Hematopoietic multipotent progenitor cell (in vitro differentiated cells): ENCODE measurements at places on chromosomes 3 and 15. TPM values are rescaled to one million over a fixed set of nuclear protein-coding genes. Genes with fewer than 3 reads are reported as not detected.
A peak's percentile ranks its signal among the peaks of the same experiment; 100 is the strongest.

Gene SEMA3F
- 1.1 TPM for total RNA-seq

Gene CPA3
- total RNA-seq = 80.5 TPM

DNA sequence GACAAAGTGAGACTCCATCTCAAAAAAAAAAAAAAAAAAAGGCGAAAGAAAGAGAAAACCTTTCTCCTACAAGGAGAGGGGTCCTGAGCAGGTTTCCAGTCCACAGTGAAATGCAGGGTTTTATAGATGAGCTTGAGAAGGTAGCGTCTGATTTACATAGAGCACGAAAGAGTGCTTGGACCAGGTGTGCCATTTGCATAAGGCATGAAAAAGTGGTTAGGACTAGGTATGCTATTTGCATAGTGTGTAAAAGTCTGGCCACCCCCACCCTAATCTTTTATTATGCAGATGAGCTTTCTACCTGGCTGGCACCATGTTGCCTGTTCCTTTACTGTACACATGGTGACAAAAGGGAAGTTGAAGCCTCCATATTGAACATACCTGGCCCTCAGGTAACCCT is 13.6 kb upstream of the RNU6-1 start:
- DNase-seq = no peak

DNA sequence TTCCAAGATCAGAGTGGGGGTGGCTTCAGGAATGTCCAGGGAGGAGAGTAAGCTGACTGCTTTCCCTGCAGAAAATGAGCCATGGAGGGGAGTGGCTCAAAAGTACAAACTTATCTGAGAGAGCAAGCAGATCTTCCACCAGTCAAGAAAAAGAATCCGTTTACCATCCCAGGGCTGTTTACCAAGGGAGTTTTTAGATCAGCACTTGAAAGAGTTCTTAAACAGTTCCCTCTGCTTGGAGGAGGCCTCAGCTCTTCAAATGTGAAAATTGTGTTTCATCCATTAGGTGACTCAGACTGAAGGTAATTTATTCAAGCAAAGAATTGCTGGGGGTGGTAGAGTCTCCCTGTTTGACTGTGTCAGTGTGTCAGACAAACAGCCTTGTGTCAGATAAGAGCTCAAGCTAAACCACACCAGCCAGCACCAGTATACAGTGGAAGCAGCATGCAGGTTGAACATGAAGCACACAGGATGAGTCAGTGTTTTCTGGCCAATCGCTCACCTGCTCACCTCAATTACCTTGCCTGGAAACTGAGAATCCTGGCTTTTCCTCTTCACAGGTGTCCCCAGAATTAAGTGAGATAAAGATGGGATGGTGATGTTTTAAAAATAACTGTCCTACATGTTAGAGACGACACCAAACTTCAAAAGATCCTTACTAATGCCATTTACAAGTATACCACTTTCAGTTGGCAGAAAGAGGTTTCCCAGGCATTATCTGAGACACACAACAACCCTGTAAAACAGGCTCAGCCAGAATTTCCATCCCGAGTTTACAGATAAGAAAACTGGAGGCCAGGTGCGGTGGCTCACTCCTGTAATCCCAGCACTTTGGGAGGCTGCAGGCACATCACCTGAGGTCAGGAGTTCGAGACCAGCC is 21.7 kb downstream of the SH3BP5 start:
- no peak for DNase-seq

DNA sequence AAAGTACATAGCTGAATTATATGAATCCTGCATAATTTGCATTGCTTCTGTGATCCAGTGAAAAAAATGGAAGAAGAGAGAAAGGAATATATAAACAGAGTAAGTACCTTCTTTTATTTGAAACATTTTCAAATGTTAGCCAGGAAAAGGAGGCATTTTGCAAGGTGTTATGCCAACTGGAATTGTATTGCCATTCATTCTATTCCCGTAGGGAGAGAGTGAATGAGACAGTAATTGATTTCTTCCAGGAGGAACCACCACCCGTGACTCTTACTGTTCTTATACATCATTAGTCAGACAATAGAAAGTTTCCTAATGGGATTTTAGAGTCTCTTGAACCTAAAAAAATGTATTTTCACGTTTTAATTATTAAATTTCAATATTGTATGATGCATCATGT is 324.1 kb upstream of the ALCAM start:
- no peak for DNase-seq

Gene ST8SIA2
- total RNA-seq = 0.27 TPM

GRCh38 chr3:111796566-111796965 is 62.5 kb upstream of the PHLDB2 start:
- no peak for DNase-seq

- DNase-seq = peak; percentile 18
Measured at GRCh38 chr3:172698631-172699030, 12.2 kb downstream of the NCEH1 start.

DNA sequence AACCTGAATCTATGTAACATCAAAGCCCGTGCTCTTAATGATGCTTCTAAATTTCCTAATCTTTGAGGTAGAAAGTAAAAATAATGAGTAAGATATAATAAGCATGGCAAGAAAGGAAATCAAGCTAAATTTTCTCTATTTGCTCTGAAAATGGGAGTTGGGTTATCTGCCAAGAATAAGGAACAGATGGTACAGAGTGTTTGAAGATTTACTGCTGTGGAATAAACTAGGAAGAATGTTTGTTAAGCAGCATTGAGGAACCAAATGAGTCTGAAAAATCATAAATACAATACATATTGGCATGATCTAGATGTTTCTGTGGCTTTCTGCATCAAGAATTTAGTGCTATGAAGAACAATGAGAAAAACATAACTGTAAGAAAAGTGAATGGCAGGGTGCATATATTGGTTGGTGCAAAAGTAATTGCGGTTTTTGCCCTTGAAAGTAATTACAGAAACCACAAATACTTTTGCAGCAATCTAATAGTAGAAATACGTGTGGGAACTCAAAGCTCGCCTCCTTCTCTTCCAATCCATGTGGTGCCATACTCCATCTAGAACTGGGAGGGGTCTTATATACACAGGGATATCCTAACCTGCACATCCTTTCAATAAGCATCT is 87.6 kb downstream of the SUCNR1 start:
- peak; percentile 9 for DNase-seq

DNA sequence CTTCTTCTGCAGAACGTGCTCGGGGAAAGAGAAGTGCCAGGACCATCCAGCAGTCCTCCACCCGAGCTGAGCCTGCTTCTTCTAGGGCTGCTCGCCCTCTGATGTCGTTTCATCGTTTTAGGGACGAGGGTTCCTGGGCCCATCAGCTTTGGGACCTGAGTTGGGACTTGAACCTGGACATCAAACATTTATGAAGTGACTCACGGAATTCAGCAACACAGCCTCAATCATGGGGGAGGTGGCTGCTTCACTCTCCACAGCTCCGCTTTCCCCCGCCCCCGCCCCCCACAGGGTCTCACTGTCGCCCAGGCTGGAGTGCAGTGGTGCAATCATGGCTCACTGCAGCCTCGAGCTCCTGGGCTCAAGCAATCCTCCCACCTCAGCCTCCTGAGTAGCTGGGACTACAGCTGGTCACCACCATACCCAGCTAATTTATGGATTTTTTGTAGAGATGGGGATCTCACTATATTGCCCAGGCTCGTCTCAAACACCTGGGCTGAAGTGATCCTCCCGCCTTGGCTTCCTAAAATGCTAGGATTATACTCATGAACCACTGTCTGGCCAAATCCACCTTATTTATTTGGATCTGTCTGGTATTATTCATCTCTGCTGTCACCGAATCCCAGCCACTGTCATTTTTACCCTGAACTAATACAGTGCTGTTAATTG is 725 bp upstream of the SCAMP2 start:
- no peak for DNase-seq

GRCh38 chr3:10419637-10420232 is 85.7 kb downstream of the ATP2B2 start:
- DNase-seq = no peak

DNA sequence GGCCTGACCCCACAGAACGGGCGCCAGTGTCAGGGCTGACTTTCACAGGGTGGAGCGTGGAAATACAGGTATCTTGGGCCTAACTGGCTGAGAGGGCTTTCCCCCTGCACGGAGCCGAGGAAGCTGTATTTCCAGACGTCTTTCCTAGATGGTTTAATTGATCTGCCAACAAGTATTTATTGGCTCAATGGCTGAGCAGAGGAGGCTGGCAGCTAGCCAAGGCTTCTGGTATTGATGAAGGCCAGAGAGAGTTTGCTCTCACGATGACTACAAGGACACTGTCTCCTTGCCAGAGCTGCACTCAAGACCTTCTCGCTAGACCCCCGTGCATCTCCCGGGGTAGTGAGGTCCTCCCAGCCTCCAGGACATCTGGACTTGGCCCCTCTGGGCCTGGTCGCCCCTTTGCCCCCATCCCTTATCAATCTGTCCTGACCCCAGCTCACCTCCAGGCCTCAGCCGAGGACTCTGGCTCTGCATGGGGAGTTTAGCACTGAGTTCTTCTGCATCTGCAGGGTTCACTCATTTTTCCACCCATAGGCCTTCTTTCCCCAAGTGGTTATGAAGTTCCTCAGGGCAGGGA is 20.6 kb downstream of the SPSB4 start:
- DNase-seq = no peak

GRCh38 chr3:186638259-186638658 is 1.9 kb upstream of the FETUB start:
- no peak for DNase-seq

GRCh38 chr3:126607214-126607908 is 47.6 kb downstream of the TXNRD3 start:
- DNase-seq = peak; percentile 54

- no peak for DNase-seq
Measured at GRCh38 chr3:123448536-123449101, at the start of gene ADCY5. ADCY5 (minus strand) TSS chr3:123449090; CDS start chr3:123448545, 545 bp downstream.

GRCh38 chr15:74799255-74799855 is 13.3 kb upstream of the LMAN1L start:
- DNase-seq = no peak

DNA sequence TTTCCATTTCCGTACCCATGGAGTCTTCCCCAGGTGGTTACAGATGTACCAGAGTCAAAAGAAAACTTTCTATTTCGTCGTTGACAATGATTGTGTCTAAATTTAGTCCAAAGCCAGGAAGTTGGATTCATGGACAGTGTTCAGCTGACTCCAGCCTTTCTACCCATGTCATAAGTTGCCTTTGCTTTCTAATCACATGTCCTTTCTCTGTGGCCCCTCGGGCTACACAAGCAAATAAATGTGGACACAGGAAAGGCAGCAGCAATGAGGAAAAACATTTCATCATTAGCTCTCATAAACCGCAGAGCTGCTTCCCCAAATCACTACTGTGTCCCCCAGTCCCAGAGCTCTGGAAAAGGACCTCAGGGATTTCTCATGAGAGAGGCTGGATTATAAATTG is 82.0 kb downstream of the USF3 start:
- DNase-seq = no peak

Gene SI
- not detected for total RNA-seq

GRCh38 chr15:29904757-29905417 is 82.6 kb upstream of the TJP1 start:
- DNase-seq = no peak

Gene CHRNA5
- 1.6 TPM for total RNA-seq

Gene BHLHE40
- 49.3 TPM for total RNA-seq

DNA sequence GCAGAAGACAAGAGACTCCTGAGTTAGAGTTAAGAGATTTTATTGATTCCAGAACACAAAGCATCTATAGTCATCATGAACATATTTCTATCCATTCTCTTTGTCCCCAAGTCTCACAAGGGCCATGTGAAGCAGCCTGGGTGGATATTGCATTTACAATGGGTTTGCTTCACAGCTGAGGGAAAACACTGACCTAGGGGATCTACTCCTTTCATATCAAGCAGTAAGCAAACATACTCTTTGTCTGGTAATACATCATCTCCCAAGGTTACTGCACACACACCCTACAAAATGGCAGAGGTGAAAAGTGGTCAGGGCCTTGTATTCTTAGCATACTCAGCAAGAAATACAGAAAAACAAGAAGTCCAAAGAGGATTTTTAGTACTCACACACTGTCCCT is 267.7 kb upstream of the BCHE start:
- no peak for DNase-seq

- no peak for DNase-seq
Measured at GRCh38 chr3:196721097-196721496, 8.9 kb downstream of the PIGX start.

DNA sequence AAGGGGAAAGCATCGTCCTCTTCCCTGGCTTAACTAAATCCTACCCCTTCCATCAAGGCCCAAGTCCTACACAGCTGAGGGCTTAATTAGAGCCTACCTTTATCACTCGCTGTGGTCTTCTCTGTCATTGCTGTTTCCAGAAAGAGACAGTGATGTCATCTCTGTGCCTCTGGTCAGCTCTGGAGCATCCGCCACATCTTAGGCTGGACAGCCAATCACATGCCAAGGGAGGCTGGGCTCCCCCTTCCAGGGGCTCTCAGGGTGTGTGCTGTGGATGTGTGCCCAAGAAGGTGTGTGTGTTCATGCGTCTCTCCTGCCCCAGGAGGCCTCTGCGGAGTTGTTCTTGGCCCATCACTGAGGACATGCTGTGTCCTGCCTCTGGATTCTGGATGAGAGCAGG is 42.8 kb downstream of the CHST14 start:
- DNase-seq = no peak
